ENCODE measurements at places on chromosomes 3 and 15.
A peak's percentile ranks its signal among the peaks of the same experiment; 100 is the strongest.

DNA sequence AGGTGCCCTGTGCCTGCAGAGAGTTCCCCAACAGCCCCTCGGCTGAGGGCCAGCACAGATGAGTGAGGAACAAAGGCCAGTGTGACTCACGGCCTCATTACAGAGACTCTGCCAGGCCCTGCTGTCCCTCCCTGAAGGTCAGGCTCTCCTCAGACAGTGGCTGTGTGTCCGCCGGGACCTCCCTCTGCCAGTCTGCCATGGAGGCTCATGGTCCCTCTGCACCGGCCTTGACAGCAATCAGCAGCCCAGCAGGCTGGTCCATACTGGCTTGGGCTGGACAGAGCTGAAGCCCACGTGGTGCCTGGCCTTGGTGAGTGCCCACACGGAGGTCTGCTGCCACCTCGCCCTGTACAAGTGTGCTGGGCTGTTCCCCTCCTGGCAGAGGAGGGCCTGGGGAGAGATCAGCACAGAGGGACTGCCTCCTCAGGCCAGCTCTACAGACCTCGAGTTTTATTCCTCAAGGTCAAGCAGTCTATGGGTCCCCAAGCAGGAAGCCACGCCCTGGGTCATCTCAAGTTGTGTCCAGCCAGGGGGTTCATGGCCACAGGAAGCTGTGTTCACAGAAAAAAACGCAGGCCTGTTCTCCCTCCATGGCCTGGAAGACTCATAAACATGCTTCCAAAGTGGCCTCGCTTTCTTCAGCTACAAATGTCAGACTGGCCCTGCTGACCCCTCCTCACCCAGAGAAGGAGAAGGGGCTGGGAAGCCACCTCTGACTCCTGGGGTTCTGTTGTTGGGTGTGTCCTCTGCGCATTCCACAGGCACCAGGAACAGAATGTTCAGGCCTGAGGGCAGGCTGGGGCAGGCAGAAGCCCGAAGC, 27.0 kb downstream of the SLC41A3 start:
- DNase-seq: no peak

DNA sequence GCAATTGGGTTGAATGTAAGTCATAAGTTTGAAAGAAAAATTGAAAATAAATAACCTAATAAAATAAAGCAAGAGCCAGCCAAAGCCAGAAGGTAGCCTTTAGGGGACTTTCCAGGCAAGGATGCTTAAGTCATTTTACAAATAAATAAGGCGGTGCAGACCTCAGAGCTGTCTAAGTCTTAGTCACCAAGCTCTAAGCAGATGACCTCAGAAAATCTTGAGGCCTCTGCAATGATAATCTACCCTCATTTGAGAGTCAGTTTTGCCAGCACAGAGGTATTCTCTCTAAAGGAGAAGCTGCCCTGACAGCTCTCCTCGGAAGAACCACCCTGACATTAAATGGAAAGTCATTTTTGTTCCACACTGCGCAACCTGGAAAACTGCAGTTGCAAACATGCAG, 113.9 kb downstream of the OXNAD1 start:
- no peak for DNase-seq

DNA sequence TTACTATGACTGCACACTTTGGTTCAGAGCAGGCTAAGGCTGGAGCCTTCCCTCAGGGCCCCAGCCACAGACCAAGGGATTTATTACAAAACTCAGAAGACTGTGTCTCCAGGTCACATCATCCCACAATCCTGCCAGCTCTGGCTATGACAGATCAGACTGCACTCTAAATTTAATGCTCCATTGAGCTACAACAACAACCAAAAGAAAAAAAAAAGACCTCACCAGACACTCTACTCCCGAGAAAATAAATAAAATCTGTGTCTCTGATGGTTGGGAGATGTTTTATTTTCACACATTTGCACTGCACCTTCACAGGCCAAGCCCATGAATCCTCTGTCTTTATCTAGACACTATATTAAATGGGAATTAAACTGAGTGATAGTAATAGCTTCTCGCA, 50.8 kb upstream of the CTNNB1 start:
- peak; percentile 14 for DNase-seq

DNA sequence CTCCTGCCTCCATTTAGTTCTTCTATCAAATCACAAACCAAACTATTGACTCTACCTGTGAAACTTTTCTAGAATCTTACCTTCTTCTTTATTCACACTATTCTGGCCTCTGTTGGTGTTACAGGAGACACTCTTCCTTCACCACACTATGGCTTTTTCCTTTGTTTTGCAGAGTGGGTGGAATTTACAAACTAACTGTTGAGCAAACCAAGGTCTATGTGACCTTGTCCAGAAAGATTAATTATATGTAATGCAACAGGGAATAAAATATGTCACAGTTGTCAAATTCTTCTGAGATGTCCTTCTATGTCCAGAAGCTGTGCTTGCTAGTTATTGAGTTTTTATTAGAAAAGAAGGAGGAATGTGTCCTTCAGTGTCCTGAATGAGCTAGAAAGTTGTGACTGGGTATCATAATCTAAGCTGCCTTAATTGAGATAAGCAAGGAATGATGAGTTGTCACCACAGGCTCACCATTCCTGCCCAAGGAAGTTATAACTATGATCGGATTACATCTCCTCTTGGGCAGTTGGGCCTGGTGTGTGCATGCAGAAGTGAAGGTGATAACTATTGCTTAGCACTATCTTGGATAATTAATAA, 21.7 kb downstream of the ARL14 start:
- no peak for DNase-seq

DNA sequence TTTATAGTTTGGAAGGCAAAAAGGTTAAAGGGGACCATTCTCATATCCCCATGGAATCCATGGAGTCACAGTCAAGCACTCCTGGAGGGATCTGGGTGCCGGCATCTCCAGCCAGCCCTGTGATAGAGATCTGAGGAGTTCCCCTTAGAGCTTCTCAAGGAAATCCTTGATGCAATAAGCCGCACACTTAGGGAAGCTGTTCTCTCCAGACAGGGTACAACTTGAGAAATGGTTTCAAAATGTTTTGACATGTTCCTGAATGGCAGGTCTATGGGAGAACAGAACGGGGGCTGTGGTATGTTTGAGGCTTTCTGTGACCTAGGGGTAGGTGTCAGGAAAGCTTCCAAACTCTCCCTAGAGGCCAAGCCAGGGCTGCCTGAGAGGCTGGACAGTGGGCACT, 292.9 kb downstream of the TLE3 start:
- peak; percentile 21 for DNase-seq

GRCh38 chr15:33068511-33068990, 126.0 kb downstream of the FMN1 start:
- peak; percentile 38 for DNase-seq

DNA sequence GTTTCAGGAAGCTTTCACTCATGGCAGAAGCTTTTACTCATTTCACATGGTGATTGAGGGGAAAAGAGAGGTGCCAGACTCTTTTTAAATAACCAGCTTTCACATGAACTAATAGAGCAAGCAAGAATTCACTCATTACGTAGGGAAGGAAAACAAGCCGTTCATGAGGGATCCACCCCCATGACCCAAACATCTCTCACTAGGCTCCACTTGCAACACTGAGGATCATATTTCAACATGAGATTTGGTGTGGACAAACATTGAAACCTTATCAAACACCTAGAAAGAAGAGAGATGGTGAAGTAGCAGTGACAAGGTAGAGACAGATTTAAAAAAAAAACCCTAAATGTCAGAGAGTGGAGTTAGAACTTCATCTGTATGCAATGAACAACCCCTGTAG, 408.6 kb upstream of the PDZRN3 start:
- no peak for DNase-seq

- DNase-seq: no peak
These were observed 153.0 kb upstream of the WNT5A start for GRCh38 chr3:55639896-55640765.

DNA sequence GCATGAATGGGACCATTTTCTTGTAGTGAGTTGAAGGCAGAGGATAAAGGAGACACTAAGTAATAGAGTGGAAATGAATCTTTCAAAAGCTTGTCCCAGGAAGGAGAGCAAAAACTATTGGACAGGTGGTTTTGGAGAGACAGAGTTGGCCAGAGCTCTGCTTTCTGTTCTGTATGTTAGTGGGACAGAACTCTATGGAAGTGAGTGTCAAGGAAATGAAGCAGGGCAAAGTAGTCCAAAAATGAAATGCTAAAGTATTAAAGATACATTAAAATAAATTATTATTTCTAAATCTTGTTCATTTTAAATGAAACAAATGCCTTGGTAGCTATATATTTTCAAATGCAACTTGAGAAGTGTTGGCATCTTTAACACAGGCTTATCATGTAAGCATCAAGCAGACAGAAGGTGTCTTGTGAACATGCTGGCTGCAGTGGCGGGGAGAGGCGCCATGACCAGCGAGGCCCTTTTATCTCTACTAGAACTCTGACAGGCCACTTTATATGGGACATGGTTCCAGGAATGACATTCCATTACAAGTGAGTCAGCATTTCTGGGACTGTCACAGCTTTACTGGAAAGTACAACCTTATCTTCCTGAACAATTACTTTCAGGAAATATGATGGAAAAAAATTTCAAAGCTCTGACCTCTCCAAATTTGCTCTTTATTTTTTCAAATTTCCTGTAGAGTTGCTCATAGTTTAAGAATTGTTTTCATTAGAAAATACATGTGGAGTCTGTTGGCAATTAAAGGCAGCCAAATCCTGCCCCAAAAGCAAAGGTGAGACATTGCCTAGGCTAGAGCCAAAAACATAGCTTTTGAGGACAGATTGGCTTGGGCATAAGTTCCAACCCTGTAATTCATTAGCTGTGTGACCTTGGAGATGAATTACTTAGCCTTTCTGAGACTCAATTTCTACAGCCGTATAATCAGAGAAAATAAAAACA, 106.5 kb downstream of the ECT2 start:
- no peak for DNase-seq

- no peak for DNase-seq
These were observed 27.3 kb downstream of the NEO1 start for GRCh38 chr15:73079565-73079964.

- no peak for DNase-seq
These were observed 26.0 kb downstream of the UBE2E1 start for GRCh38 chr3:23831517-23832394.

GRCh38 chr15:68797191-68797590, 23.5 kb downstream of the ANP32A start:
- peak; percentile 39 for DNase-seq

DNA sequence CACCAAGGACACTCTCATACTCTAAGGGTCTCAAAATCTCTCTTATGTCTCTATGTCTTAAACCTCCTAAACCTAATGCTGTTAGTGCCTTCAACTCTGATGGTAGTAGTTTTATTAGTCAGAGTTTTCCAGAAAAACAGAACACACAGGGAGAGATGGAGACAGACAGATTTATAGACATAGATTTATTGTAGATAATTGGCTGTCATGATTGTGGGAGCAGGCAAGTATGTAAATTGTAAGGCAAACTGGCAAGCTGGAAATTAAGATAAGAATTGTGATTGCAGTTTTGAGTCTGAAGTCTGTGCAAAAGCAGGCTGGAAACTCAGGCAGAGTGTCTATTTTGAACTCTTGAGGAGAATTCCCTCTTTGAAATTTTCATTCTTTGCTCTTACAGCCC, 96.3 kb upstream of the ROBO1 start:
- no peak for DNase-seq

GRCh38 chr15:39205506-39206371, 375.1 kb upstream of the THBS1 start:
- DNase-seq: no peak

- DNase-seq: no peak
These were observed 85.6 kb downstream of the LPP start for GRCh38 chr3:188239577-188239976.

DNA sequence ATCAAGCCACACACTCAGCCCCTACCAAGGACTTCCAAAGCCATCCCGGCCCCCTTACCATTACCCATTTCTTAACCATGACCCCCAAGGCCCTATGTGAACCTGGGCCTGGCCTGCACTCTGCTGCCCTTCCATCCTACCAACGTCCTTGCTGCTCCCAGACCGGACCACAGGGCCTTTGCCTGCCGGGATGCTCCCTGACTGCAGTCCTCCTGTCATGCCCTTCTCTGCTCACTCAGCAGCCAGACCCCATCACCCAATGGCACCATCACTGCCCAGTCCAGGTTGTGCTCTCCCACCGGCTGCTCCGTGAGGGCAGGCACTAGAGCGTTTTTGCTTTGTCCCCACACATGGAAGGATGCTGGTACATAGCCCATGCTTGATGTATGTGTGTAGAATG, 73.7 kb downstream of the OCA2 start:
- DNase-seq: no peak

DNA sequence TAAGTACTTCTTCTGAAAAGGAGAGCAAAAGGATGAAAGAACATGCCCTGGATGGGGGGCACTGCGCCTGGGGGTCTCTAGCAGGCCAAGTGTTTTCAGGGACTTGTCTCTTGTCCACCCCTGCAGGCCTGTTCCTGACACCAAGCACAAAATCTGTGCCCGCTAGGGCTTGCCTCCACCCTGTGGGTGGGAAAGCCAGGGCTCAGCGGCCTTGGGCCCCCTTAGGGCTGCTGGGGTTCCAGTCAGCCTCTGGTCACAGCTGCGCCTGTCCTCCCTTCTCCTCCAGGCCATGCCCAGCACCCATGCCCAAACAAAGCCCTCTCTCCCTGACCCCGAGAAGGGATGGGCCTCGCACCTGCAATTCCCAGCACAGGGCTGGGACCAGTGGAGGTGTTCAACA, 71.1 kb upstream of the TRPM1 start:
- no peak for DNase-seq

DNA sequence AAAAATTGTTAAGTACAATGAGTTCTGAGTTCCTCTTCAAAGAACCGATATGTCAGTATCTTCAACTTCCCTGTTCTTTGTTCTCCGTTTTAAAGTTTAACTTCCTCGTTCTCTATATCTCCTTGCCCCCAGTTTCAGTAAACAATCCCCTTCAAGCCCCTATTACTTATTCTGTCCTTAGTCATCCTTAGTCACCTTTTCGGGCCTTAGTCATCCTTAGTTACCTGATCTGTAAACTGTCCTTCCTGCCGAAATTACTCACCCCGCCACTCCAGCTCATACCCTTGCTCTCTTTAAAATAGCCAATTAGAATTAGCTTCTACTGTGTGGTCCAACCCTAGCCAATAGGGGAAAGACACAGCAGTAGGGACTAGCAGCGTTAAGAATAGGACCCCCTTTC, 1165.6 kb downstream of the NSUN3 start:
- no peak for DNase-seq

DNA sequence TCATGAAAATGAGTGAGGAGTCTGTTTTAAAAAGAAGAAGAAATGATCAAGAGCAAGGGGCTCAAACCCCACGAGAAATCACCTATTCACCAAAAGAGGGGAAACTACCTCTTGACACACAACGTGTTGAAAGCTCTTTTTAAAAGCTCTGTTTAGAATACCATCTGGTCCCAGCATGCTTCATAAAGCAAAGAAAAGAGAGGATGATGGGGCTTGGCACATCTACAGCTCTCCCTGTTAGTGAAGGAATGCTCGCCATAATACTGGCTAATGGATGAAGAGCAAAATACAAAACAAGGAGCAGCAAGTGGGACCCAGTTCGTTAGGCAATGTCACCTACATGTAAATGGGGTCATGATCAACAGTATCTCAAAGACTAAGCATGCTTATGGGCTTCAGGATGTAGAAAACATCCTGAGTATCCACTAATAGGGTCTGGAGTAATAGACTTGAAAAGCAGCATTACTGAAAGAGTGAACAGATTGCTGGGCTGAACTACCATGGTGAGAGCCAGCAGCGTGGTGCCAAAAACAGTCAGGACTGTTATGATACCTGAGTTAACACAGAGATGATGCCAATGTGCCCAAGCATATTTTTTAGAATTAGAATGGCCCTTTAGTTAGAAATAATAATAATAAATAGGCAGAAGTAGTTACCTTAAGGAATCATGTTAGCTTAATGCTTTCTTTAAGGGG, 159.7 kb upstream of the POU1F1 start:
- no peak for DNase-seq

- DNase-seq: no peak
These were observed 252.4 kb upstream of the CCDC54 start for GRCh38 chr3:107124885-107125284.

All from MV-4-11 (cell line).